ENCODE measurements at places on chromosomes 1 and 21.

GRCh38 chr1:84253036-84253435 is 48.5 kb upstream of the SAMD13 start:
- DNase-seq = no peak

DNA sequence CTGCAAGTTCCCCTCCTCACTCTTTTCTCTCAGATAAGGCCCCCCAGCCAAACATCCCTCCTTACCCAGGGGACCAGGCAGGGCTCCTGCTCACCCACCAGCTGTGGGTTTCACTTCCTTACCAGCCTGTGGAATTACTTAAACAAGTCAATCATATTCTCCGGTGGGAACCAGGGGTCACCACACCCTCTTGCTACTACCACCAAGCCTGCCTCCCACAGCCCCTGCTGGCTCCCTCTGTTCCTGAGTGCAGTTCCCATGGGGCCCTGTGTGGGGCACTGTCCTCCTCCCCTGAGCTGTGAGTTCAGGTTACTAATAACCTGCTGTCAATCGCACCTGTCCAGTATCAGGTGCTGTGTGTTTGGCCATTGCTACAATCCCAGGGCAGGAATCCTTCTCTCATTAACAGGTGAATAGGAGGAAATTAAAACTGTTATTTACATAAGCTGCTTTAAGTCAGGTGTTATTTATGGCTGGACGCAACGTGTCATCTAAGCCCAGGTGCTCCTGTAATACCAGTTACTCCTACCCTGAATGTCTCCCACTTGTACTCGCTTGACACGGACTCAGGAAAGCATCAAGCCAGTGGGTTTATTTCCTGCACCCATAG is 53.1 kb upstream of the LBR start:
- DNase-seq = no peak

DNA sequence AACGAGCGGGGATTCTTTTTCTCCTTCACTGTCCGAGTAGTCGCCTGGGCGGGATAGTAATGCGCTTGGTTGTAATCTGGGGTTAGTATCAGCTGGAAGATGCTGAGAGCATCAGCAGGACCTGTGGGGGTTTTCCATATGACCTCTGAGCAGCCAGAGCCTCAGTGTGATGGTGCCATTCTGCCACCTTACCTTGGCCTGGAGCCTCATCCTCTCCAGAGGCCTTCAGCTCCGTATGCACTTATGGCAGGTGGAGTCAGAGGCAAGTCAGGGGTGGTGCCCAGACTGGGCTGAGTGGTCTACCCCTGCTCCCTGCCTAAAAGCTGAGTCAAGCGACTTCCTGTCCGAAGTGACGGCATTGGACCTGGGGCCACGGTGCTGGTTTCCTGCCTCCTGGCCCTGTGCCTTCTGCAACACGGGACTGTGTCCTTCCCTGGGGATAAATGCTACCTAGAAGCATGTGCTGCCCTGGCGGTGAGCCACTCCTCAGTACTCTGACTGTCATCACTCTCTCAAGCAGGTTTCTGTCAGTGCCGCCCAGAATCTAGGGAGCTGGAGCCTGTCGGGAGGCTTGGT is 24.7 kb downstream of the TENT5C start:
- no peak for DNase-seq

- DNase-seq = no peak
These were observed 628.4 kb upstream of the TMPRSS15 start for GRCh38 chr21:19031953-19032352.

DNA sequence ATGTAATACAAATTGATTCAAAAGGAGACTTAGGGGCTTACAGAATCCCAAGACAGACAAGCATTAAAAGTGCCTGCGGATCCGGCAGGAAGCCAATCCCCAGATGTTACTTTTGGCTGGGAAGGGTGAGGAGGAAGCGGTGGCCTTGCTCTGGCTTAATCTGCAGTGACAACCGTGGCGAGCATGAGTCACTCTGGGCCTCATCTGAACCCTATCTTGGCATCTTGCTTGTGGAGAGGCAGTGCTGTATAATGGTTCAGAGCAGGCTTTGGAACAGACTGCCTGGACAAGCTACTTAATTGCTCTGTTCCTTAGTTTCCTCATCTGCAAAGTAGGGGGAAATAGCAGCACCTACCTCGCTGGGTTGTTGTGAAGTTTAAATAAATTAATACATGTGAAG is 74.1 kb downstream of the XCL2 start:
- DNase-seq = peak; percentile 14

GRCh38 chr1:62237950-62238374 is 43.3 kb downstream of the L1TD1 start:
- DNase-seq = no peak

DNA sequence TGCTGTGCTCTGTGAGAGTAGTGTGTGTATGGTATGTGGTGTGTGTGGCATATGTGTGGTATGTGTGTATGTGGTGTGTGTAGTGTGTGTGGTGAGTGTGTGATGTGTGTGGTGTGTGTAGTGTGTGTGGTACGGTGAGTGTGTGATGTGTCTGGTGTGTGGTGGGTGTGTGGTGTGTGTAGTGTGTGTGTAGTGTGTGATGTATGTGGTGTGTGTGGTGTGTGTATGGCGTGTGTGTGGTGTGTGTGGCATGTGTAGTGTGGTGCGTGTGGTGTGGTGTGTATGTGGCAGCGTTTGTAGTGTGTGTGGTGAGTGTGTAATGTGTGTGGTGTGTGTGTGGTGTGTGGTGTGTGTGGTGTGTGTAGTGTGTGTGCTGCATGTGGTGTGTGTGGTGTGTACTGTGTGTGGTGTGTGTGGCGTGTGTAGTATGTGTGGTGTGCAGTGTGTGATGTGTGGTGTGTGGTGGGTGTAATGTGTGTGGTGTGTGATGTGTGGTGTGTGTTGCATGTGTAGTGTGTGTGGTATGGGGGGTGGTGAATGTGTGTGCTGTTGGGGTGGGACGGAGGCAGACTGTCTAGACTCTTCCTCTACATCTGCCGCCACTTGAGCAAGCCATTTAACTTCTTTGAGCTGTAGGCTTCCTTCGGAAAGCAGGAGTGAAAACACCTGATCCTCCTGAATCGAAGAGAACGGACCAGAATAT is 33.5 kb downstream of the GPA33 start:
- no peak for DNase-seq

DNA sequence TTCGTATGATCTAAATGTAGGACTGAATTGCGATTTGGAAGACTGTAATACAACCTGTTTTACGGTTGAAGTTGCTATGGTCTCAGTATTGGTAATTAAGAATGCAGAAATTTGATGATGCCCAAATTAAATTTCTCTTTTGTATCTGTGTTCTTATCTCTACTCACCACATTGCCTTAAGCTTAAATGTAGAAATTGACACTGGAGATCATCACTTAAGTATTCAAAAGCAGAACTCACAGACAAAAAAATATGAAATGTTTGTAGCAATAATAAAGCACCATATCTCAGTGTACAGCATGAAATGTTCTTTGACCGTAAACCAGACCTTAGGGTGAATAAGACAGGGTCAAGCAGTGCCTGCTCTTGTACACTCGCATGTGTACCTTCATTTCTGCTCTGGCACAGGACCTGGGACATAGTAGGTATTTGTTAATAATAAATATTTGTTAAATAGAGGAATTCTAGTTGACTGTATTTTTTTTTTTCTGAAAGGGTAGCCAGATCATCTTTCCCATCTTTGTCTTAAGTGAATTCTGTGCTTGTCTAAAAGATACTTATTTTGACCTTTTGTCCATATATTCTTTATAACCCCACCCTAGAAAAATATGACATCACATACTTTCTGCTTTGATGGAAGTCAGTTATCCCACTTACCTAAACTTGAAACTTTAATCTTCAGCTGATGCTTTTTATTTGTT is 1.5 kb downstream of the CDC7 start:
- no peak for DNase-seq

DNA sequence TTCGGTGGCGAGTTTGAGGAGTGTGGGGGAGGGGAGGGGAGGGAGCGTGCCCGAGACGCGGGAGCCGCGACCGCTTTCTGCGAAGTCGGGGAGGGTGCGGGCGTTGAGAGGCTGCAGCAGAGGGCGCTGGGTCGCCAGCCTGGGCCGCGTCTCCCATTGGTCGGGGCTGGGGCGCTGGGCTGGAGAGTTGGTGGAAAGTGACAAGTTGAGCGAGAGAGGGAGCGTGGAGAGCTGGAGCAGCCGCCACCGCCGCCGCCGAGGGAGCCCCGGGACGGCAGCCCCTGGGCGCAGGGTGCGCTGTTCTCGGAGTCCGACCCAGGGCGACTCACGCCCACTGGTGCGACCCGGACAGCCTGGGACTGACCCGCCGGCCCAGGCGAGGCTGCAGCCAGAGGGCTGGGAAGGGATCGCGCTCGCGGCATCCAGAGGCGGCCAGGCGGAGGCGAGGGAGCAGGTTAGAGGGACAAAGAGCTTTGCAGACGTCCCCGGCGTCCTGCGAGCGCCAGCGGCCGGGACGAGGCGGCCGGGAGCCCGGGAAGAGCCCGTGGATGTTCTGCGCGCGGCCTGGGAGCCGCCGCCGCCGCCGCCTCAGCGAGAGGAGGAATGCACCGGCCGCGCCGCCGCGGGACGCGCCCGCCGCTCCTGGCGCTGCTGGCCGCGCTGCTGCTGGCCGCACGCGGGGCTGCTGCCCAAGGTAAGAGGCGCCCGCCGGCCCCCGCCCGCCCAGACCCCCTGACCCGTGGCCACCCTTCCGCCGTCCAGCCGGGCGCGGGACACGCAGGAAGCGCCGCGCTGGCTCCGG is at the start of gene ROR1:
ROR1 (plus strand) TSS at position 203 of the 802 bp plus-strand sequence.
- DNase-seq = no peak

GRCh38 chr1:196910215-196910614 is 22.4 kb downstream of the CFHR4 start:
- no peak for DNase-seq

GRCh38 chr1:157154940-157155514 is 16.8 kb upstream of the ETV3 start:
- no peak for DNase-seq

DNA sequence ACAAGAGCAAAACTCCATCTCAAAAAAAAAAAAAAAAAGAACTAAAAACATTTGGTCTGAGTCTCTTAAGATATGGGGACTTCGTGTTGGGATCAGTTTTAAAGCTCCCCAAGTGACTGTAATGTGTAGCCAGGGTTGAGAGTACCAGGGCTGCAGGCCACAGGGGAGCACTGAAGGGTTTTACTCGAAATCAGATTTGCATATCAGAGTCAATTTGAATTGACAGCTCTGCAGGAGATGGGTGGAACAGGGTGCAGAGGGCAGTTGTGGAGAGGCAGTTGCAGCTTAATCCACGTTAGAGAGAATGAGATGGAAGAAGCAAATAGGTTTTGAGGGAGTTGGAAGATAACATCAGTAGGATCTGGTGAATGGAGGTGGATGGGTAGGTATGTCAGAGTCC is 20.6 kb upstream of the ELOA start:
- DNase-seq = no peak

GRCh38 chr1:24226749-24227148 is 39.7 kb upstream of the IFNLR1 start:
- no peak for DNase-seq

DNA sequence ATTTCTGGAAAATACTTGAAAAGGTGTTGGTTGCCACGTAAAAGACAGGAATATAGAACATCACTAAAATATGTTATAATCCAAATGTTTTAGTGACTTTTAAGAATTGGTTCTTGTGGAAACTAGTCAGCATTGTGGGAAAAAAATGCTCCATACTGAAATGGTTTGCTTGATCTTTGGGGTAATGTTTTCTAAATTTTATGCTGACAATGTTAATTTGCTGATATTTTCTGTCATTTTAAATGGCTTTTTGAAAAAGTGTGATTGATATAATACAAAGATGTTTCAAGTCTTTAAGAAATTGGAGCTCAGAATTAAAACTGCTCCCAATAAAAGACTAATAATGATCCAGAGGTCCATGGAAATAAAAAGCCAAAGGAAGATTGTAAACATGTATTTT is 610.9 kb downstream of the ADGRL2 start:
- DNase-seq = no peak

GRCh38 chr1:89978755-89979154 is 16.2 kb upstream of the ZNF326 start:
- DNase-seq = no peak

DNA sequence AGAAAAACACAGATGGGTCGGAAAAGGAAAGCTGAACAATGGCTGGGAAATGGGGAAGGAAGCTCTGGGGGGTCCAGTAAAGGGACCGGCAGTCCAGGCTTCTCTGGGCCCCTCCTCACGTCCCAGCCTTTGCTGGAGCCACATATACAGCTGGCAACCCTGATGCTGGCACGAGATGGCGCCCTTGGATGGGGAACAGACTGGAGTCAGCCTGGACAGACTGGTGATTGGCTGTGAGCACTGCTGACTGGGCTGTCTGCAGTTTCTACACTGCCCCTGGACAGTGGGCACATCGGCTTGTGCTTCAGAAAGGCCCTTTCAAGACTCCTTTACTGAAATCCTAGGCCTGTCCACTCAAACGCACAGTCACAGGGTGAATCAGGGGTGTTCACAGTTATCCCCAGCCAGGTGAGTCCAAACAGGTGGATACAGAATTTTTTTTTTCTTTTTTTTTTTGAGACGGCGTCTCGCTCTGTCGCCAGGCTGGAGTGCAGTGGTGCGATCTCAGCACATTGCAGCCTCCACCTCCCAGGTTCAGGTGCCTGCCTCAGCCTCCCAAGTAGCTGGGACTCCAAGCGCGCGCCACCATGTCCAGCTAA is 31.1 kb upstream of the ZBTB40 start:
- DNase-seq = no peak

DNA sequence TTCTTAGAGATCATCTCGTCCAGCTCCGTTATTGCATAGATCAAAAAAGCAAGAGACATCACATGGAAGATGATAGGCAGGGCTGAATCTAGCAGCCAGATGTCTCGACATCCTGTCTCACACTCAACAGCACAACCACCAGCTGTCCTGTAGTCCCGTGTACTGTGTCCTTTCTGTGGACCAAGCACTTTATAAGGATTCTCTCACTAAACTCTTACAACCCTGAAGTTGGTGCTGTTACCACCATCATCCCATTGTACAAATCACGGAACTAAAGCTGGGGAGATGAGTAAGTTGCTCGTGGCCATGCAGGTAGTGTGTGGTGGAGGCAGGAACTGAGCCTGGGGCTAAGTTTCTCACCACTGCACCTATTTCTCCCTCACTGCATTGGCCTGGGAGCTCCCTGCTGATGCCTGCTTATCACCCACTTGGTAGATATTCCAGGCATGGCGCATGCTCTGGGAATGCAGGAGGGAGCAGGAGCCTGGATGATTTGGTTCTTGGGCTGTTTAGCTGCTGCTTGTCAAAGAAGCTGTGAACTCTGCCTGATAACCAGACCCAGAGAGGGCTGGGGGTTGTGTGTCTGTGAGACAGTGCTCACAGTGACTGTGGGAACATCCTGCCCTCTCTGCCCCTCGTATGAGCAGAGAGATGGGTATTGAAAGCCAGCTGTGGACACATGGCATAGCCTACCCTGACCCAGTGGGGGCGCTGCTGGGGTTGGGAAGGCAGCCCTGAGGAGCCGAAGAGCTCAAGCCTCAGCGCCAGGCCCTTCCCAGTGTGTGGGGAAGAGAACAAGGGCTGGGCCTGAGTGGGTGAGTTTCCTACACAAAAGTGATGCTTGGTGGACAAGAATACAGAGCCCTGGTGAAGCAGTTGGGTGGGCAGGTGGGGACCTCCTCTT is 13.6 kb downstream of the PPFIA4 start:
- no peak for DNase-seq

GRCh38 chr1:12472798-12473551 is 145.0 kb downstream of the DHRS3 start:
- DNase-seq = peak; percentile 28

Data from activated T-helper 1 cell treated with anti-CD3 and anti-CD28 coated beads, Interleukin-2, amount 50 U/mL, for 16 hours (primary cell).